ENCODE measurements at places on chromosomes 3 and 15.

- no peaks in the 10 kb centered on the region for H3K27me3 ChIP-seq
- H3K4me1 ChIP-seq, result no peaks in the 10 kb centered on the region
- H3K27ac ChIP-seq, result no peak overlapping the region
- H3K4me3 ChIP-seq, result no peak overlapping the region
- DNase-seq, result peak; percentile 47
These were observed 204.4 kb upstream of the RASGRP1 start for GRCh38 chr15:38768970-38769369.

DNA sequence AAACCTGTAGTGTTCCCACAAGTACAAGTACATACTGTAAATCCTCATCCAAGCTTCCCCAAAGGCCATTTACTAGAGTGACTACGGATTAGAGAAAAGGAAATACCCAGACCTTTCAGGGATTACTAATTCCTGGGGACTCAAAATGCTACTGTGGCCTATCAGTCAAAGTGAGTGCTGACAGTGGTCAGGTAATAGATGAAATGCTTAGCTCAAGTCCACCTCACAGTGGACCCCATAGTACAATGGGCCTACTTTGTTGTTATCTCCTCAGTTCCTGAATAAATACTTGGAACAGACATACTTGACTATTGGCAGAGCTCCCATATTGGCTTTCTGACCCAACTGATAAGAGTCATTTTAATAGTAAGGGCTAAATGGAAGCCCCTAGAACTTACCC lies 61.6 kb downstream of the MAP4 start:
- H3K36me3 ChIP-seq, result no peaks in the 10 kb centered on the region

DNA sequence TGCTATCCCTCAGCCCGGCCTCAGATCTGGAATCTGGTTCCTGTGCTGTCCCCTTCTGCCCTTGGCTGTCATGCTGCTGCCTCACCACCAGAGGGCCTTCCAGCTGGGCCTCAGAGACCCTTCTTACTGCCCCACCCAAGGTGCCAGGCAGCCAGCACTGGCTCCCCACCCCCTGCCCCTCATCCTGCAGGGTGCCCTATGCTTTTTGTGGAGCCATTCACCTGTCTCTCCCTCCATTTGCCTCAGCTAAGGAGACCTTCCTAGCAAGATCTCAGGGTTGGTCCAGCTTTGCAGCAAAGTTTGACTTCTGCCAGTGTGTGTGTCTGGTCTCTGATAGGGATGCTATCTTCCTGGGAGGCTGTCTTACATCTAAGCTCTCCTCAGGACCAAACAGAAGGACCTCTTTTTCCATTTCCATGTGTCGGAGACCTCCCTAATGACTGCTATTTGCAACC lies 1.9 kb upstream of the VWA5B2 start:
- DNase-seq, result peak; percentile 76
- peaks cover 20% of the 10 kb centered on the region for H3K4me1 ChIP-seq
- H3K36me3 ChIP-seq, result no peaks in the 10 kb centered on the region
- no peak overlapping the region for H3K4me3 ChIP-seq
- H3K27ac ChIP-seq, result no peak overlapping the region

- H3K4me3 ChIP-seq, result no peak overlapping the region
- DNase-seq, result no peak
- no peaks in the 10 kb centered on the region for H3K4me1 ChIP-seq
- peaks cover 8% of the 10 kb centered on the region for H3K36me3 ChIP-seq
These were observed 50.5 kb downstream of the CCNB2 start for GRCh38 chr15:59155431-59155830.

GRCh38 chr3:65971293-65972252 lies 67.1 kb downstream of the MAGI1 start:
- no peaks in the 10 kb centered on the region for H3K36me3 ChIP-seq
- no peak overlapping the region for H3K27ac ChIP-seq
- no peaks in the 10 kb centered on the region for H3K27me3 ChIP-seq
- no peak for DNase-seq
- H3K4me1 ChIP-seq, result peaks cover 3% of the 10 kb centered on the region

- no peak overlapping the region for H3K4me3 ChIP-seq
- H3K36me3 ChIP-seq, result no peaks in the 10 kb centered on the region
- H3K27me3 ChIP-seq, result no peaks in the 10 kb centered on the region
- H3K27ac ChIP-seq, result no peak overlapping the region
These were observed 8.9 kb downstream of the MUC4 start for GRCh38 chr3:195802795-195803194.

- H3K4me1 ChIP-seq, result no peaks in the 10 kb centered on the region
- no peak overlapping the region for H3K27ac ChIP-seq
These were observed 476.2 kb upstream of the RASGRP1 start for GRCh38 chr15:39040861-39041260.

- peaks cover 2% of the 10 kb centered on the region for H3K4me1 ChIP-seq
- H3K4me3 ChIP-seq, result no peak overlapping the region
- no peak overlapping the region for H3K27ac ChIP-seq
- DNase-seq, result no peak
These were observed 39.0 kb downstream of the GPR160 start for GRCh38 chr3:170076715-170077238.

DNA sequence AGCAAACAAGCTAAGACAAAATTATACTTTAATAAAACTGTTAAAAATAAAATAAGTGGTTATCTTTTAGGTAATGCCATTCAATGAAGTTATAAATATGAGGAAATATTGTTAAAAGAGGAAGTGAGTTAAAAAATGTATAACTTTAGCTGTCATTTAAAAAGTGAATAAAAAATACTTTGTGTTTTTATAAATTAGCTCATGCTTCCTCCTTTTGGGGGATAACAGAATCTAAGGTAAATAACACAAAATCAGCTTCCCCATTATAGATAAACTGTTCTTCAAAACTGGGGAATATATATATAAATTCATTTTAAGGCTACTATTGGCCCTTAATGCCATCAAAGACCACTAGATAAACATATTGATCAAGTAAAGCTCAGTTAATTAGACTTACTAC lies 113.7 kb upstream of the AADACL2 start:
- H3K36me3 ChIP-seq, result no peaks in the 10 kb centered on the region
- H3K27ac ChIP-seq, result no peak overlapping the region
- no peaks in the 10 kb centered on the region for H3K4me1 ChIP-seq
- no peaks in the 10 kb centered on the region for H3K27me3 ChIP-seq
- H3K4me3 ChIP-seq, result no peak overlapping the region

DNA sequence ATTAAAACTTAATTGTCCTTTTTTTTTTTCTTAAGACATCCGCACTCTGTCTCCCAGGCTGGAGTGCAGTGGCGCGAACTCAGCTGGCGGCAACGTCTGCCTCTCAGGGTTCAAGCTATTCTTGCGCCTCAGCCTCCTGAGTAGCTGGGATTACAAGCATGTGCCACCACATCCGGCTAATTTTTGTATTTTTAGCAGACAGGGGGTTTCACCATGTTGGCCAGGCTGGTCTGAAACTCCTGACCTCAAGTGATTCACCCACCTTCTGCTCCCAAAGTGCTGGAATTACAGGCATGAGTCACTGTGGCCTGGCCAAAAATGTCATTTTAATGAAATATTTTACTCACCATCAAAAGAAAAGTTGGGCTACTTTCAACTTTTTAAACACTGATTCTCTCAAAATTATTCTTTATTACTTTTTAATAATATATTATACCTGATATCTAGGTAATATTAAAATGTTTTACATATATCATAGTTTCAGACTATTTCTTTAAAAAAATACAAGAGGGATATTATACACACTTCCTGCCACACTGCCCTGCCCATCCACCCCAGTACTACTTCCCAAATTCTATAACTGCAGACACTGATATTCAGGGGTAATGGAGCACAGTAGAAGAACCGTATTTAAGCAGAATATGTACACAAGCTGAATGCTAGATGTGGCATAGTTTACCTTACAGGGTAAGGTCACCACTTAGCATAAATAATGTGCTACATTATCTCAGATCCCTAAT lies 723.9 kb upstream of the ZNF385D start:
- no peak overlapping the region for H3K27ac ChIP-seq
- no peaks in the 10 kb centered on the region for H3K4me1 ChIP-seq
- no peaks in the 10 kb centered on the region for H3K36me3 ChIP-seq
- no peaks in the 10 kb centered on the region for H3K27me3 ChIP-seq
- DNase-seq, result no peak
- H3K4me3 ChIP-seq, result no peak overlapping the region

- DNase-seq, result no peak
- H3K4me1 ChIP-seq, result peaks cover 3% of the 10 kb centered on the region
- H3K4me3 ChIP-seq, result no peak overlapping the region
- H3K27ac ChIP-seq, result no peak overlapping the region
- no peaks in the 10 kb centered on the region for H3K27me3 ChIP-seq
These were observed 299.6 kb downstream of the CACNA2D3 start for GRCh38 chr3:54421943-54422342.

DNA sequence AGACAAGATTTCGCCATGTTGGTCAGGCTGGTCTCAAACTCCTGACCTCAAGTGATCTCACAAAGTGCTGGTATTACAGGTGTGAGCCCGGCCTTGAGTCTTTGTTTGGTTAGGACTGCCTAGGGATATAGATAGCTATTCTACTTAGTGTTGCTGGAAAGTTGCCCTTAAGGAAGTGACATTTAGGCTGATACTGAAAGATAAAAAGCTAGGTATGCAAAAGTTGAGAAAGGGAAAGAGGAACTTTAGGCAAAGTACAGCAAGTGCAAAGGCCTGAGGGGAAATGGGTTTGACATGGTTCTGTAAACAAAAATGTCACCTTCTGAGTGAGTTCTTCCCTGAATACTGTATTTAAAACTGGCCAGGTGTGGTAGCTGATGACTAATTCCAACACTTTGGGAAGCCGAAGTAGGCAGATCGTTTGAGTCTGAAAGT lies 111.5 kb downstream of the ZNF609 start:
- H3K36me3 ChIP-seq, result no peaks in the 10 kb centered on the region
- H3K27me3 ChIP-seq, result no peaks in the 10 kb centered on the region
- H3K4me3 ChIP-seq, result no peak overlapping the region
- H3K27ac ChIP-seq, result no peak overlapping the region
- DNase-seq, result no peak
- peaks cover 5% of the 10 kb centered on the region for H3K4me1 ChIP-seq

- H3K36me3 ChIP-seq, result no peaks in the 10 kb centered on the region
- H3K4me1 ChIP-seq, result peaks cover 28% of the 10 kb centered on the region
These were observed 101.2 kb upstream of the WNT5A start for GRCh38 chr3:55588146-55588765.

- H3K36me3 ChIP-seq, result no peaks in the 10 kb centered on the region
- H3K27ac ChIP-seq, result no peak overlapping the region
These were observed 6.3 kb downstream of the STAG1 start for GRCh38 chr3:136745916-136746315.

DNA sequence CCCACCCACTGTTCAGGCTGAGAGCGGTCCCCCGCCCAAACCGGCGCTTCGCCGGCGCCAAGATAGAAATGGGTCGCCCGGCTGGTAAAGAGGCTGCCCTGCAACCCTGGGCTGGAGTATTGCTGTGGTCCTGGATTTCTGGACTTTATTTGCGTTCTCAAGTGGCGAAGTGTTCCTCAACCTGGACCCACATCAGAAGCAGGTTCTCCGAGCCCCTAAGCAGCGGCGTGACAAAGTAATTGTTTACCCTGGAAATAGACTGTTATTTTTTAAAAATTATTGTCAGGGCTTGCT lies 481 bp upstream of the DYNC1LI1 start:
- H3K27ac ChIP-seq, result peak overlapping the region; percentile 81
- no peaks in the 10 kb centered on the region for H3K27me3 ChIP-seq
- H3K4me3 ChIP-seq, result peak overlapping the region; percentile 93
- DNase-seq, result no peak
- H3K4me1 ChIP-seq, result peaks cover 2% of the 10 kb centered on the region
- H3K36me3 ChIP-seq, result peaks cover 7% of the 10 kb centered on the region

DNA sequence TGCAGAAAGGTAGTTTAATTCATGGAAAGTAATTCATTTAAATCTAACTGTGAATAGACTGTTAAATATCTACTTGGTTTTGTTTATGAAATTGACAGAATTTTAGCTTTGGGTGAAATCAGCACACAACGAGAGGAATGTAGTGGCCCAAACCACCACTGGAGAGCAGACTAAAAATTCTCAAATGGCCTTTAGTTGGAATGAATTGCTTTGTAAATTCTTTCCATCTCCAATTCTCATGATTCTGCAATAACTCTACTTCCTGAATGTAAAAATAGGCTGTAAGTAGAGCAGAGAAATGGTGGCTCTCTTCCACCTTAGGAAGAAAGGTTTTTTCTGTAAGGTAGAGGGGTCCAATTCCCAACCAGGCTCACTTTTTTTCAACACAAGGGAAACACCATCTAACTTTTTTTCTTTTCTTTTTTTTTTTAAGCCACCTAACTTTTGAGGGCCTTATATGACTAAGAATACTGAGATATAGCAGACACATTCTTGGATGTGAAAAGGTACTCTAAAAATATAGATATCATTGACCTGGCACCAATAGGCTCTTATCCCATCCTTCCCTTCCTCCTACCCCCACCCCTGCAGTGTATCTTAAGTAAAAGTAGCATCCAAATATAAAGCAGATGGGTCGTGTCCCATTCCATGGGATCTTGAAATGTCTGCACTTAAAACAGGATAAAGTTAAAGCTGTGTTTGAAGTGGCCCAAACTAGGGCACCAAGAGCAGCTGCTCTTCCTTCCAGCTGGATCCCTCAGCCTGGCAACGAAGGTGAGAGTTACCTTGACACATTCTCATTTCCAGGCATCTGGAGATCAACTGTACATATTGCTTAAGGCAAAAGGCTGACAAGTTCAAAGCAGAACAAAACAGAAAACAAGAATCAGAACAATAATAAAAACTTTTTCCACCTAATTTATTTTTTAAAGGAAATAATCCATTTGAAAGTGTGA lies 194.1 kb downstream of the TPRG1 start:
- H3K27me3 ChIP-seq, result no peaks in the 10 kb centered on the region
- no peak for DNase-seq
- no peak overlapping the region for H3K4me3 ChIP-seq
- no peaks in the 10 kb centered on the region for H3K36me3 ChIP-seq
- no peak overlapping the region for H3K27ac ChIP-seq

DNA sequence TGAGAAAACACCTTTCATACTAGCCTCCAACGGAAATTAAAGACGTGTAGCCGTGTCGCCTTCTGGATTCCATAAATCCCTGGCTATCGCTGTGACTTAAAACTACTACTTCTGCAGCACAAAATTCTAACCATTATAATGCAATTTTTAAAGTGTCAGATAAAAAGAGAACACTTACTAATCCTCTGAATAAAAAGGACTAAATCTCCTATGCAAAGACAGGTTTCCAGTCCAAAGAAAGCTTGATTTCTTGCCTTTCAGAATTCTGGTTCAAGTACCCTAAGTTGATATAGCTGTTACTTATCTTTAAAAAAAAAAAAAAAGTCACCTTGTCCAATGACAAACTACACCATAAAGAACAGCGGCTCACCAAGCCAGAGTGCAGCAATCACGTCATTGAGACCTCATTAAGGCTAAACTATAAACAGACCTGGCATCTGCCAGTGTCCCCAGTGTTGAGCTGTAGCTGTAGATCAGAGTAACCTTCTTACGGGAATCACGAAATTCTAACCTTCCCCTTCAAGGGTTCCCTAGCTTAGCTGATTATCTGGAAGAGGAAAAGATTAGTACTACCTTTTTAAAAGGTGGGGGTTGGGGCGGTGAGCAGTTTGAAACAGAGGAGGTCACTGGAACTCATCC lies 2.2 kb downstream of the ABCC5 start:
- H3K27me3 ChIP-seq, result no peaks in the 10 kb centered on the region
- DNase-seq, result no peak
- no peak overlapping the region for H3K27ac ChIP-seq

GRCh38 chr3:68060191-68060590 lies 405.8 kb upstream of the SUCLG2 start:
- no peaks in the 10 kb centered on the region for H3K36me3 ChIP-seq
- no peak for DNase-seq
- H3K4me3 ChIP-seq, result no peak overlapping the region
- H3K27me3 ChIP-seq, result no peaks in the 10 kb centered on the region
- H3K4me1 ChIP-seq, result no peaks in the 10 kb centered on the region
- H3K27ac ChIP-seq, result no peak overlapping the region

- H3K36me3 ChIP-seq, result no peaks in the 10 kb centered on the region
- DNase-seq, result peak; percentile 74
- H3K27me3 ChIP-seq, result no peaks in the 10 kb centered on the region
- H3K4me1 ChIP-seq, result peaks cover 27% of the 10 kb centered on the region
- peak overlapping the region; percentile 39 for H3K27ac ChIP-seq
These were observed 23.5 kb downstream of the DRD3 start for GRCh38 chr3:114155370-114155821.

All from H1 (cell line).